Osteoblast (primary cell): ENCODE measurements at places on chromosomes 2 and 18. TPM values are rescaled to one million over a fixed set of nuclear protein-coding genes. Genes with fewer than 3 reads are reported as not detected.

DNA sequence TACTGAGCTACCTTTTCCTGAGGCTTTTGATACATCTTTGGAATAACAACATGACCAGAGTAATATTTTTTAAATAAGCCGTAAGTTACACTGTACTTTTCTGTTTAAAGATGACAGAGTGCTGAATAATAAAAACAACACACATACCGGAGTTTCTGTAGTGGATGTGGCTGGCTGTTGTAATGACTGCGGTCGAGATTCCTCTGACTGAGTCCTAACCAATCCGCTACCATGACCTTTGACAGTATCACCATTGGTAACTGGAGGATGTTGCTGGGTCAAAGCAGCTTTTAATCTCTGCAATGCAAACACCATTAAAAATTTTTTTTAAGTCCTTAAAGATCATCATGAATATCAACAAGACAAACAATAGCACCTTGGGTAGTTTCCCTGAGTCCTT lies 70.7 kb downstream of the ATF2 start:
- peak; percentile 91 for DNase-seq

- DNase-seq = no peak
Measured at GRCh38 chr2:148586522-148587128, 57.9 kb upstream of the EPC2 start.

POTEC gene
- 0.29 and 0.36 TPM in 2 replicates for total RNA-seq

- DNase-seq = no peak
Measured at GRCh38 chr2:195352581-195352980, 304.4 kb upstream of the SLC39A10 start.

- no peak for DNase-seq
Measured at GRCh38 chr2:65175894-65176530, 46.1 kb upstream of the RAB1A start.

GRCh38 chr2:217398860-217399259 lies 539.0 kb upstream of the TNP1 start:
- DNase-seq = peak; percentile 74

FAHD2A gene
- 19.7 and 21.4 TPM in 2 replicates for total RNA-seq

DNA sequence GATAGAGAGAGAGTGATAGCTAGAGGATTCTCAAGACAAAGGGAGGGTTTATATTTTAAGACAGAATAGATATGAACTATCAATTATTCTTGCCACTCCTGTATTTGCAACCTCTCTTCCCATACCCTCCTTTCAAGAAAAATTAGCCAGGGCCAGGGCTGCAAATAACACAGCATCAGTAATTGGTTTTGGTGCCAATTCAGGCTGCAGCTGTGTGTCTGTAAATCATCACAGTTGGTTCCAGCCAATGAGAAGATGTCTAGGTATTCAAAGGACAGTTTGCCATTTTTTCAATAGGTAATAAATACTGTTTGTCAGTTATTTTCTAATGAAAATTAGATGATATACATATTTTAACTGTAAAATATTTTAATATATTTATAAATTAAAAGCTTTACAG lies 73.5 kb downstream of the WDPCP start:
- DNase-seq = no peak

ANKAR gene
- 14.1 TPM in 2 replicates for total RNA-seq

DNA sequence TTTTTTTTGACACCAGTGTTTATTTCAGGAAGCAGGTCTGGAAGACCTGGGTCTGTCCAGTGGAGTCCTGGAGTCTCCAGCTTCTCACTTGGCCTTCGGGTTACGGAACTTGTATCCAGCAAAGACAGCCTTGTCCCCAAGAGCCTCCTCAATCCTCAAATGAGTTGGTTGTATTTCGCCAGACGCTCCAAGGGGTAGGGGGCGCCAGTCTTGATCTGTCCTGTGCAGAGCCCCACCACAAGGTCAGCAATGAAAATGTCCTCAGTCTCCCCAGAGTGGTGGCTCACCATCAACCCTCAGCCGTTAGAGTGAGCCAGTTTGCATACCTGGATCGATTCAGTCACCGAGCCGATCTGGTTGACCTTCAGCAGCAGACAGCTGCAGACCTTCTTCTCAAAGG lies 21.9 kb downstream of the ASXL2 start:
- DNase-seq = no peak

CCDC102B gene
- total RNA-seq = 8.8 and 9.4 TPM in 2 replicates

DNA sequence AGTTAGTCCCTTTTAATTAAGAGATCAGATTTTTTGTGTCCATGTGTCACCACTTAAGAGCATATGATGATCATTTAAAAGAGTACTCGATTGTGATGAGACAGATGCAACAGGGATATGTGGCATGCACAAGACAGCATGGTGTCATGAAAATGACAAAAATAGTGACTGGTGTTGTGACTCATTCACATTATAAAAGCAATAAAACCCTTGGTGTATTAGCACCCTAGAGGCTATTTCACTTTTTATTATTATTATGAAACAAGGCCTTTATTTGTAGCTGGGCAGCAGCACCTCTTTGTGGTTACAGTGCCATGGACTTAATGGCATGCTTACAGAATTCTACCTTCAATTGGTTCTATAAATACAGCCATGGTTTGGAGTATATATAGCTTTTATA lies 1296.0 kb upstream of the ZEB2 start:
- no peak for DNase-seq

DNA sequence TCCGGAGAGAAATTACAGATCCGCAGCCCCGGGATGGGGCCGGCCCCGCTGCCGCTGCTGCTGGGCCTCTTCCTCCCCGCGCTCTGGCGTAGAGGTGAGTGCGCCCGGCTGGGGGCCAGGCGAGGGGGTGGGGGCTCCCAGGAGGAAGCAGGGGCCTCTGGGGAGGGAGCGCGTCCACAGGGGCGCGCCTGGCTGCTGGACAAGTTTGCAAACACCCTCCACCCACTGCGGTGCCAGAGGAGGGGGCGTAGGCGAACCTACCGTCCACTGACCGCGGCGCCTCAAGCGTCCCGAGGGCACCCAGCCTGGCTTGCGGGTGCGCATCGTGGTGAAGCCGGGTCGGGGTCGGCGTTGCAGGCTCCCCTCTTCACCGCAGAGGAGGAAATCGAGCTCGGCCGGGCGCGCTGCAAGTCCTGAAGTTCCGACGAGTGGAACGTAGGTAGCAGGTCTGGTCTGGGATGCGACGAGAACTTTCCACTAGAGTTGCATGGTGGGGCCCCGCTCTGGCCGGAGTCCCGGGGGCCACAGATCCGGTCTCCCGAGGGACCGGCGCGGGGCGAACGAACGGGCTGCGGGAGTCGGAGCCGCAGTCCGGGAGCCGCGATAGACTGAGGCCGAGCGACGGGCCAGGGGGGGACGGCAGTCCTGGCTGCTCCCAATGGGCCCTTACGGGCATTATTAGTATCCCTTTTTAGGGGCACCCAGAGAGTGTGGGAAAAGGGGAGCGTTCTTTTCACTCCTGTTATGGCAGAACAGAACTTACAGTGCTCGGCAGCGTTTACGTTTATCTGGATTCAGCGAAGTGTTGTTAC lies 502 bp downstream of the MERTK start:
- peak; percentile 83 for DNase-seq
